ENCODE measurements at places on chromosomes 1 and 21.

- no peak for DNase-seq
These were observed 40.2 kb upstream of the PARP1 start for GRCh38 chr1:226447932-226448665.

DNA sequence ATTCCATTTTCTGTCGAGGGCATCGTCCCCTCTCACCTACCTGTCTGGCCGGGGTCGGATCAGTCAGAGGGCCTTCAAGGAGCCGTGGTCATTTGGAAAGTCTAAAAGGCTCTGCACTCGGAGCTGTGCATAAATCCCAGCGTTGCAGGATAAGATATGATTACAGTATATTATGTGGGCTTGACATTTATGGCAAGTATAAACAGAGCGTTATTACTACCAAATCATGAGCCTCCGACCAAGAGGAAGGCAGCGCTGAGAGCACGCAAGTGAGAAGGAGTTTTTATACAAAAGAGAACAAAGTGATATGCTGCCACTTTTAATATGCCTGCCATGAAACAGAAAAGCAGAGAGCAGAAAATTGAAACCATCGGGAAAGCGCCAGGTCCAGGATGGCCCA is 419.4 kb upstream of the VAMP3 start:
- no peak for DNase-seq

DNA sequence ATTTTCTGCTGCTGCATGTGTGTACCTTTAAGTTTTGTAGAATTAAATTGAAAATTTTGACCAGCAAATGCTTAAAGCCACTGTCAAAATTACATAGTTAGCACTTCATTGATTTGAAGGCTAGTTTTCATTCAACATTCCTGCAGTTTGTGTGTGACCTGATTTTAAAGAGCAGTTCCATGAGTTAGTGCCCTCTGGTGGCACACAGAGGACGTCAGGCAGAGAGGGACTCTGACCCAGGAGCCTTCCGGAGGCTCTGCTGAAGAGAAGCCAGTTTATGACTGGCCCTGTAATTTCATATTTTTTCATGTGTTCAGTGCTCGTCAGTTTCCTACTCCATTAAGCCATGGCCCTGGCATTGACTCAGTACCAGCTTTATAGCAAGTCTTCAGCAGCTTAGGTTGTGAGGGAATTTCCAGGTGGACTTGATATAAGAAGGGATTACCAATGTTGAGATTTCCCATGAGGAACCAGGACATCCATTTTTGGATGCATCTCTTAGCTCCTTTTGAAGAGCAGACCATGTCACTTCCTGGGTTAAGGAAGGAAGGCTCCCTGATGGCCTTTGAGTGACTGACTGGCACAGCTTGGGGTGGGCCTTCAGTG is 104.7 kb downstream of the CAMTA1 start:
- no peak for DNase-seq

DNA sequence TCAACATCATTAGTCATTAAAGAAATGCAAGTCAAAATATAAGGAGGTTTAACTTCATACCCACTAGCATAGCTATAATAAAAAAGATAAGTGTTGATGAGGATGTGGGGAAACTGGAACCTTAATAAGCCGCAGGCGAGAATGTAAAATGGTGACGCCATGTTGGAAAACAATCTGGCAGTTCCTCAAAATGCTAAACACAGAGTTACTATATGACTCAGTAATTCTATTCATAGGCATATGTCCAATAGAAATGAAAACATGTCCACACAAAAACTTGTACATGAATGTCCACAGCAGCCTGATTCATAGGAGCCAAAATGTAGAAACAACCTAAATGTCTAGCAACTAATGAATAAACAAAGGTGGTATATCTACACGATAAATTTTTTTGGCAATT is 23.2 kb downstream of the DDX59 start:
- no peak for DNase-seq

DNA sequence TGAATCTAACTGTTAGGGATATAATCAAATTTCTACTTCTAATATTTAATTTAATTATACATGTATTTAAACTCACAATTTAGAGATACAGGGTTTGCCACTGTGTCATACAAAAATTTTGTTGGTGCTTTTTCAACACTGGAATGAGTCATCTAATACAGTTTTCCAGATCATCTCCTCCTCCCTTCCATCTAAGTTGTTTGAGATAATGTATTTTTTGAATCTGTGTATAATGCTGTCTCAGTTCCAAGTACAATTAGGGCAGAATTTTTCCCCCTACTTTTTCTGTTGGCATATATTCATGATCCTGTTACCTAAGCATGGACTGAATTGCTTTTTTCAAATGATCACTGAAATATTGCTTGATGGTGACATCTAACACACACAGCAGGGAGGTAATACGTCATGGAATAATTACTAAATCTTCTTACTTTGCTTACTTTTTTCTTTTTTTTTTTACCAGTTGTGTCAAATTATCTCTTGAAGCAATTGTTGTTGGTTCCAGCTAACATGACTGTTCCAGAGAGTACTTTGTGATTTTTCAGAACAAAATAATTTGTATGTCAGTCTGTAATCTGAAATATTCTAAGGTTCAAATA is 146.0 kb downstream of the MAGI3 start:
- DNase-seq = no peak

- no peak for DNase-seq
These were observed at the start of gene TMPRSS3 for GRCh38 chr21:42395905-42396651. TMPRSS3 (minus strand) TSS chr21:42396052; CDS start chr21:42395417, 635 bp downstream.

DNA sequence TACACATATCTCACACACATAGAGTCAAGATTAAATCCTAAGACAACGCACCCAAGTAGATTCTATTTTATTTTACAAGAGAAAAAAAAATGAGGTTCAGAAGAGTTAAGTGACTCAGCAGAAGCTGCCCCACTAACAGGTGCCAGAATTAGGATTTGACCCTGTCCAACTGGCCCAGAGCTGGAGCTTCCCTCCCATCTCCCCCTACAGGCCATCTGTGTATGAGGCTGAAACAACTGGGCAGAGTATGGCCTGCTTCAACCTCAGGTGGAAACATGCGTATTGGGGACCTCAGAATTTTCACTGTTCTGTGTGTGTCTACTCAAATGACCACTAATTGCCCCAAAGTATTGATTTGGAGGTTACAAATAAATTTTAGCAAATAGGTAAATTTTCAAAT is 29.9 kb downstream of the PSMG1 start:
- no peak for DNase-seq

GRCh38 chr21:27764056-27764455 is 797.2 kb upstream of the ADAMTS5 start:
- no peak for DNase-seq

DNA sequence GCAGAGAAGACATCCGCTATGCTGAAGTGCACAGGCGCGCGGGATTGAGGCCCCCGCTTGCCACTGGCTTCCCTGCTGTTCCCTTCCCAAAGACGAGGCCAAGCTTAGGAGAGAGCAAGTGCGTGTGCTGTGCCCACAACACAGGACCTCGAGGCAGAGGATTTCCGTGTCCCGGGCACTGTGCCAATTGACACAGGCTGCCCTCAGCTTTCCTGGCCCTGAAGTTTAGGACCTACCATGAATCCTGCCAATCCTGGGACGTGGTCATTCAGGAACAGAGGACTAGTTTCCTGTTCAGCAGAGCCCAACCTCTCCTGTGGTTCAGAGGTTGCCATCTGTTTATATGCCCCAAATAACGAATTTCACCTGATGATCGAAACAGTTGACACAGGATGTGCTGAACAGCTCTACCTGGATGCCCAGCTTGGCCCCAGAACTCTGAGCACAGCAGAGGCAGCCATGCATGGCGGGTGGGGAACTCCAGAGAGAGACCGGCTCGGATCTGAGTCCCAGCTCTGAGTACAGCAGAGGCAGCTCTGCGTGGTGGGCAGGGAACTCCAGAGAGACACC is 22.0 kb downstream of the SLC37A1 start:
- DNase-seq = peak; percentile 75

DNA sequence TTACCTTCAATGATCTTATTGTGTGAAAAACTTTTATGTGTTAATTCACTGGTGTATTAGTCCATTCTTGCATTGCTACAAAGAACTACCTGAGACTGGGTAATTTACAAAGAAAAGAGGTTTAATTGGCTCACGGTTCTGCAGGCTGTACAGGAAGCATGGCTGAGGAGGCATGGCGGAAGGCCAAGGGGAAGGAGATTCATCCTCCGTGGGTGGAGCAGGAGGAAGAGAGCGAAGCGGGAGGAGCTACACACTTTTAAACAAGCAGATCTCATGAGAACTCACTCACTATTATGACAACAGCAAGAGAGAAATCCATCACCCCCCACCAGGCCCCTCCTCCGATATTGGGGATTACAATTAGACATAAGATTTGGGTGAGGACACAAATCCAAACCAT is 44.2 kb upstream of the RGS7 start:
- DNase-seq = no peak

- no peak for DNase-seq
These were observed 215.3 kb upstream of the C1orf174 start for GRCh38 chr1:4115191-4115900.

DNA sequence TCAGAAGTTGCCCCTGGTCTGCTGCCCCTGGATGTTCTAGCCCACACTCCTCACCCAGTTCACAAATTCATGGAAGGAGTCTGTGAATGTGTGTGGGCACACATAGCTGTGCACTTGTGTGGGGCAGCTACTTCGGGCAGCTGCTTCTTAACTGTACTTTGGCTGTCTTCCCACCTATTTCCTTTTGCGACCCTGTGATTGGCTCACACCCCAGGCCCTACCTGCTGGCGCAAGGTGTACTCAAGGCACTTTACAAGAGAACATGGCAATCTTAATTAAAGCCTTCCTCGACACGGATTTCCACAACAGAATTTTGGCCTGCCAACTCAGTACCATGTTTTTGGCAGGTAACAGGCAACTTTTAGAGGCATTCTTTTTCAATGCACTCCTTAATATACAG is 86.5 kb upstream of the CTTNBP2NL start:
- DNase-seq = no peak

DNA sequence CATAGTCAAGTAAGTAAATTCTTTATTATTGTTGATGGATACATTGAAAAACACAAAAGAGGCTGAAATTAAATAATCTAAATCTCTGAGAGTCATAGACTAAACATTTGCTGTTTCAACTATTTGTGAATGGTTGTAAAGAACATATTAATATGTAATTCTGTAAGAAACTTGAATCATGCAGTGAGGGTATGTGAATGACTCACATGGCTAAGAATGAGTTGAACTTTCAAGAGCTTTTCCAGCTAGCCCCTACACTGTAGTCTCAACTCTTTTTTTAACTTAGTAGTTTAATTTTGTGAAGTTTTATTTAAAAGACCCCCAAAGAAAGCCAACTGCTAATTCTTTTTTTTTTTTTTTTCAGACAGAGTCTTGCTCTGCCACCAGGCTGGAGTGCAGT is 588.1 kb downstream of the DPYD start:
- no peak for DNase-seq

GRCh38 chr1:14786681-14787080 is 188.2 kb downstream of the KAZN start:
- no peak for DNase-seq

- no peak for DNase-seq
These were observed 998 bp upstream of the SPAG17 start for GRCh38 chr1:118186026-118186425.

DNA sequence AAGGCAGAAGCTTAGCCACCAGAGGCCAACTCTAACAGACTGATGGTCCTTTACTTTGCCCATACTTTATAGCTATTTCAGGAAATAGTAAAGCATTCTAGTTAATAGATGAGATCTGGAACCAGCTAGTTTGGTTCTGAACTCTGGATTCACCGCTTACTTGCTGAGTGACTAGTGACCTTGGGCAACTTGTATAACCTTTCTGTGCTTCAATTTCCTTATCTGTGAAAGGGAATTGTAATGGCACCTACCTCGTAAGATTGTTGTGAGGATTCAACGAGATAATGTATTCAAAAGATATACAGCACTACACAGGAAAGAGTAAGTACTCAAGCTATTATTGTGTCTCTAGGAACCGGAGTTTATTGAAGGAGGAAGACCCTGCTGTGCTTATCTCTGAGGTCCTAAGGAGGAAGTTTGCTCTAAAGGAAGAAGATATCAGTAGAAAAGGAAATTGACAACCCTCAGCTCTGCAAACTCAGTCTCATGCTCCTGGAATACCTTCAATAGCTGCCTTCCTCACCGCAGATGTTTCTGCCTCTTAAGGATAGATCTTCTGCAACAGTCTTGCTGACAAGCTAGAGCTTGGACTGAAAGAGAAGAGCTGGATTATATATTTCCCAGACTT is 11.9 kb downstream of the MTFR1L start:
- no peak for DNase-seq

DNA sequence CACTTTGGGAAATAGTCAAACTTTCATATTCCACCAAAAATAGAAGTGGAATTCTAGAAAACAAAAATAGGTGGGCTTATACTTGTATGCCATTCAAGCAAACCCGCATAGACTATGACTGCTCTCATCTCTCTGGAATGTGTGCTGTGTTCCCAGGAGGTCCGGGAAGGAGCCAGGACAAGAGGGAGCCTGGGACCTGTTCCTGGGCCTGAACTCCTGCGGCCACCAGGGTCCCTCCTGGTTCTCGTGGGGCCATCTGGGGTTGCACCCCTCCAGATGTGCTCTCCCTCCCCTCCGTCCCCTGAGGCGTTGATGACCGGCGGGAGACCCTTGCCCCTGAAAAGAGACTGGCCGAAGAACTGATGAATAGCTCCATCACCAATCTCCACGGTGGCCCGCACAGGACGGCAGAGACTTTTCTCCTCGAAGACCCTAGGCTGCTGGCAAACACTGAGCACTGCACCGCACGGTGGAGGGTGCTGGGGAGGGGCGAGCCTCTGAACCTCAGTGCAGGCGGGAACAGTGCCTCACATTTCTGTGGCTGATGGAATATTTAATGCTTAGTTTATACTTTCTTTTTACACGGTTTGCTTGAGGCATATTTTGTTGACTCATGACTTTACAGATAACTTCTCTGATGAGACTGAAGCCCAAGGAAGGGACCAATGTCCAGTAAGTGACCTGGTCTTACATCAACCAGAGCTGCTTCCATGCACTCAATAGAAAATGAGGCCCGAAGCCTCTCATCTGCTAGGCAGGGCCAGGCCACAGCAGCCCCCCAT is 9.6 kb upstream of the ADARB1 start:
- no peak for DNase-seq

DNA sequence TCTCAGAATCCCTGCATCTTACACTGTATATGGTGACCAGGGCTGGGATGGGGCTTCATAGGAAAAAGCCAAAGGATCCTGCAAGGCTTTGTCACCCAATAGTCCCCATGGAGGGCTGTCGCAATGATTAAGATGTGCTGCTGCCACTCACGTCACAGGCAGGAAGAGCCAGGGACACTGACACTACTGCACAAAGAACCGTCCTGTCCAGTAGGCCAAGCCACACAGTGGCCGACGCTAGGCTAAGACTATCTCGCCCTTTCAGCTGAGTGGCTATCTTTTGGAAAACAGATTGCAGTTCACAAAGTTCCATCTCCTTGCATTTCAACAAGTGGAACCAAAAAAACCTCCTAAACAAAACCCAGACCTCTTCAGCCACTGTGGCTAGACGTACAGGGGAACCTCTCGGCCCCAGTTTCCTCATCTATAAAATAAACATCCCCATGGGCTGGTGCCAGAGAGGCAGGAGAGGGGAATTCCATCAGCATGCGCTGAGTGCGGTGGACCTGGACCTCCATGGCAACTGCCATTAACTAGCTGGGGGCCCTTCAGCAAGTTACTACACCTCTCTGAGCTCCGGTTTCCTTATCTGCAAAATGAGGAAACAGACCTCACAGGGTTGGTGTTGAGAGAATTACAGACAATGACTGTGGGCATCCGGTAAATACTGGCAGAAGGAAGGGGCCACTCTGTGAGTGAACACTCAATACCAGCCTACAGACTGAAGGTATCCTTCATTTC is 8.7 kb downstream of the CAPZB start:
- peak; percentile 47 for DNase-seq
